ENCODE measurements at places on chromosomes 7 and 10. TPM values are rescaled to one million over a fixed set of nuclear protein-coding genes. Genes with fewer than 3 reads are reported as not detected.

PTER gene
- total RNA-seq, result 32.0 TPM

CC2D2B gene
- total RNA-seq, result not detected

GNAI1 gene
- 26.4 TPM for total RNA-seq

CTTNBP2 gene
- total RNA-seq, result 0.94 TPM

BTBD16 gene
- total RNA-seq, result 0.45 TPM

VPS26A gene
- total RNA-seq, result 54.2 TPM

All from NCI-H460 (cell line).